HepG2 (cell line): ENCODE measurements at places on chromosomes 5 and 9. TPM values are rescaled to one million over a fixed set of nuclear protein-coding genes. Genes with fewer than 3 reads are reported as not detected.

DNA sequence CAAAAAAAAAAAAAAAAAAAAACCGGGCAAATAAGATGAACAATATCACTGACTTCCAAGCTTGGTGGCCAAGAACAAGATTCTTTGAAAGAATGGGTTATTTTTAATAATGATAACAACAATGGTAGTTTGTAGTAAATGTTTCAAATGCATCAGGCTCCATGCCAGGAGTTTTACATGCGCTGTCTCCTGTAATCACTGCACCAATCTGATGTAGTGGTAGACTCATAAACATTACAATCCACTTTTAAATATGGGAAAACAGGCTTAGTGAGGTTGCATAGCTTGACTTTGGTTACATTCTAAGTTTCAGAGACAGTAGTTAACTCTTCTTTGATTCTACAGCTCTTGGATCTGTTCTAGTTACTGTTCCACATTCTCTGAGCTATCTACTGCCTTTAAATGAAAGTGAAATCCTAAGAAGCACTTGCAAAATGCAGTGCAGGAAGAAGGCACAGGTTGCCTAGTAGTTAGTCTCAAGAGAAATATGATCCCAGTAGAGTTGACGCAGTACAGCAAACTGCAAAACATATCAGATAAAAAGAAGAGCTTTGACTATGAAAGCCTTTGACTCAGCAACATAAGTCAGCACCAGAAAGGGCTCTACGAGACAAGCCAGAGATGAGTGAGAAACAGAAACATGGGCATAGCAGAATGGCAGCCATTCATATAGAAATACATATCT is 62.1 kb downstream of the PDE4D start:
- no peak for DNase-seq

DNA sequence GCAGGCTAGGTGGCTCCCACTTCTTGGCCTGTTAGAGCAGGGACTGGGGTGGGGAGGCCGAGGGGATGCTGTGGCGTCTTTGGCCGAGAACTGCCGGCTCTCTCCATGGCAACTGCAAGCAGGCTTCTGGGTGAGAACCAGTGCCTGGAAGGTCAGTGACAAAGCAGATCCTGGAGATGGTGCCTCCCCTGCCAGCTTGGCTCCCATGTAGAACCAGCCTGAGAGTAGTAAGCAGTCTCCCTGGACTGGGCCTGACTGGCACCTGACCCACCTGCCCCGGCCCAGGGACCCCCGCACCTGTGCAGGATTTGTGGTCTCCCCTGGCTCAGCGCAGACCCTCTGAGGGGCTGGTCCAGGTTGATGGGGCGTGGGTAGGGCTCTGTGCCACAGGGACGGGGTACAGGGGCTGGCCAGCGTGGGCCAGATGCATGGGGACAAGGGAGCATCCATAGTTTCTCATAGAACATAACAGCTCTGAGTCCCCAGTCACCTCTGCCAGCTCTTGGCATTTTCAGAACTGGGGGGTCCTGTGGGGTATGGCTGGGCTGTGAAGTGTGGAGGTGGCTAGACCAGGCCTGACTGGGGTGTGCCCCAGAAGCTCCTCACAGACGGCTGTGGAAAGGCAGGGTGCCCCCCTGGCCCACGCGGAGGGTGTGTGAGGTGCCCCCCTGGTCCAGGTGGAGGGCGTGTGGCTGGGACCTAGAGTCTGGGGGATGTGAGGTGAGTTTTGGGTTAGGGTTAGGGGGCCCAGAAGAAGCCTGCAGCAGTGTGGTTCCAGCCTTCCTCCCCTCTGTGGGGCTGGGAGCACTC is 22.2 kb downstream of the CACNA1B start:
- no peak for DNase-seq

- no peak for DNase-seq
These were observed 57.5 kb upstream of the ICE1 start for GRCh38 chr5:5364932-5365331.

GRCh38 chr9:121485623-121486022 is 14.0 kb downstream of the GGTA1 start:
- DNase-seq = no peak

DNA sequence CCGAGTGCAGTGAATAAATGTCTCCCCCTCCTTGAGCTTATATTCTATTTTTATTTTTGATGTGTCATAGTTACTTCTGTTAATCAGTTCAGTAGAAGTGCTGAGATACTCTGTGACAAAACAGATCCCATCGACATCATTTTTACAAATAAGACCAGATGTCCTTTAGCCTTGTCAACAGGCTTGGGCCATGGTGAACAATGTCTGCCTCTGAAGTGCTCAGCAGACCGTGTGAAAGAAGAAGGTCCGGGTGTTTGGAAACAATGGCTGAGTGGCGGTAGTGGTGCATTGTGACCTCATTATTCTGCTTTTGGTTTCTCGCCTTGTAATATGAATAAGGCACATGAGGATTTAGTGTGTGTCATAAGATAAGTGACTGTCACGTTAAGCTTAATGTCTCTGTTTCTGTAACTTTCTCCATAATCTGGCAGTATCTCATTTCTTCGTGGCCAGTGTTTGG is 71.2 kb downstream of the SYK start:
- DNase-seq = no peak

DNA sequence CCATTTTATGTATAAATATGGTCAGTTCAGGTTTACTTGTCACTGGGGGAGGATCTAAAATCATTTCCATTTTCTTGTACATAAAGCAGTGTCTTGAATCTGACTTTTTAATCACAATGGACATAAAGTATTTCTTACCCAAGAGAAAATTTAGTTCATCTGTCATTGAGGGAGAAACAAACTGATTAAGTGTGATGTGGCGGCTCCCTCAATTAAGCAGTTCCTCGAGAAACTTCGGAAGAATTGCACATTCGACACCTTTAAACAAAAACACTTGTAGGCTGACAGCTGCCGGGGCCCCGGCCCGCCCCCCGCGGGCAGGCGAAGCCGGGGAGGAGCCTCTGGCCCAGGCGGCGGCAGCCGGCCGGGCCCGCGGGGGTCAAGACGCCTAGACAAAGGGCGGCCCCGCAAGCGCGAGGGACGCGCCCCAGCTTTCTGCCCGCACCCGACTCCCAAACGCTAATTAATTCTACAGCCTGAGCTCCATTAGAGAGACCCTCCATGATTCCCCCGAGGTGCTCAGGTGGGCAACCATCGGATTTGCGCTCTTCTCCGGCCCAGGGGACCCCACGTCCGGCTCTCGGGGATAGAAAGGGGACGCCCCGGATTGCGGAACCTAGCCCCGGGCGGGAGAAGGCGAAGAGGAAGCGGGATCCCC is 750 bp downstream of the TRIM36 start:
- DNase-seq = no peak

GRCh38 chr5:157594675-157595459 is 19.3 kb upstream of the ADAM19 start:
- no peak for DNase-seq

DNA sequence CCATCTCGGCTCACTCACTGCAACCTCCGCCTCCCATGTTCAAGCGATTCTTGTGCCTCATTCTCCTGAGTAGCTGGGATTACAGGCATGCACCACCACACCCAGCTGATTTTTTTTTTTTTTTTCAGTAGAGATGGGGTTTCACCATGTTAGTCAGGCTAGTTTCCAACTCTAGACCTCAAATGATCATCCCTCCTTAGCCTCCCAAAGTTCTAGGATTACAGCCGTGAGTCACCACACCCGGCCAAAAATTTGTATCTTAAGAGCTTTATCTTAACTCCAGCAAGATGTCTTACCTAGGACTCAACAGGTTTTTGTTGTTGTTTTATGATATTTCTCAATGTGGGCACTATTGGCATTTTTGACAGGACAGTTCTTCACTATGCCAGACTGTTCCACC is 27.9 kb downstream of the LYRM7 start:
- DNase-seq = no peak

DNA sequence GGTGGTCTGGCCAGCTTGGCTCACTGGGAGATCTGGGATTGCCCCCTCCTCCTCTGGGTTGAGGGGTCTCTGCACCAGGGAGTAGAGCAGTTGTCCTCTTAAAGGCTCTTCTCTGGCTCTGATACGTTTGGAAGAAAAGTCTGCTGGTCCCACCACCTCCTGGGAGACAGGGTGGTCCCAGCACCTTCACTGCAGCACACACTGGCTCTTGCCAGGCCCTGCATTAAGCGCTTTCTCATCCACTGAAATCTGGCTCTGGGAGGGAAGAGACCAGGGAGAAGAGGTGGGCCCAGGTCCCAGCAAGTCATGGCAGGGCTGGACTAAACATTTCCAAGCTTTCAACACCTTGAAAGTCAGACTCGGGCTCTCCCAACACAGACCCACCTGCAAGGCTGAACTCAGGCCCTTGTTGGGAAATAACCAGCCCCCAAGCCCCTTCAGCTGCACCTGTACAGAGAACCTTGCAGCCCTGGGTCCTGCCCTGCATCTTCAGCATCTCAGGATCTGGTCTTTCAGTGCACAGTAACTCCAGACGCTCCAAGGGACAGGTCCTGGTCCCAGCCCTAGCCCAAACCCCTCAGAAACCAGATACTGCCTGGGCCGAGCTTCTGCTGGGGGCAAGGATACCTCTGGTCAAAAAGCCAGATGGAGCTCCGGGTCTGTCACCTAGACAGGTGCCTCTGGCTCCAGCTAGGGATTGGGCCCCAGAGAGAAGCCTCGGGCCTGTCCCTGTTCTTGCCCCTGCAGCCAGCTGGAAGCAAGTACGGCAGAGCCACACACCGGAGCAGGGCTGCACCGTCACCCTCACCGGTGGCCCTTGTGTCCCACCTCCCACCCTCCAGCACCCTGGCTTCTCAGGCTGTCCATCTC is 134.5 kb downstream of the DAB2IP start:
- DNase-seq = no peak

DNA sequence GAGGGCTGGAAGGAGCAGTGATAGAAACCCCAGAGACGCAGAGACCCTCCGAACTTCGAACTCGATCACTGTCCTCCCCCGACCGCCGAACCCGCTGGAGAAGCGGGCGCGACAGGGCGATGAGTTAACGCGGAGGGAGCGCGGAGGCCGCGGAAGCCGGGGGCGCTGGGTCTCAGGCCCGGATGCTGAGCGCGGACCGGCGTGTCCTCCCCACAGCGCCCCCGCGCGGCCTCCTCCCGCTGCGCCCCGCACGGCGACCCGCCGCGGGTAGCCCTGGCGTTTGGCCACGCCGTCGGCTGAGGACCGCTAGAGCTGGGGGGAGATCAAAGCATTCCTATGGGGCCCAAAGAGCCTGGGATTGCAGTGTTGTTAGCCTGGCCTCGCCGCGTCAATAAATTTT is 7.7 kb upstream of the DMRT2 start:
- DNase-seq = no peak

- DNase-seq = no peak
These were observed 47.4 kb downstream of the ABHD17B start for GRCh38 chr9:71863631-71864030.

- DNase-seq = no peak
These were observed 74.1 kb downstream of the HMHB1 start for GRCh38 chr5:143886096-143886495.

GRCh38 chr5:5716665-5717064 is 294.2 kb downstream of the ICE1 start:
- no peak for DNase-seq

- no peak for DNase-seq
These were observed 294.6 kb downstream of the GAS1 start for GRCh38 chr9:86652736-86653135.

DNA sequence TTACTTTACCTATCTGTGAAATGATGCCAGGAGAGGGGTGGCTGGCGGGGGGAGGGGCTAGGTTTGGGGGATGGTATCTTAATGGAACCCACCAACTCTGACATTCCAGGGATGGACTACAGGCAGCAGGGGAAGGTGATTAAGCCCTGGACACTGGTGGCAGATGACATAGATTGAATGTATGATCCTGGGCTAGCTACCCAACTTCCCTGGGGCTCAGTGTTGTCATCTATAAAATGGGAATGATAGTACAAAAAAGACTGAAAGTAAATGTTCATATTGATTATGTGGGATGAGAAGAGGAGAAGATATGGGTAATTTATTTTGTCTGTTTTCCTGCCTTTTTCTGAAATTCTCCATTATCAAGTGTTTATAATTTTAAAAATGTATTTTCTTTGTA is 6.2 kb downstream of the CORO2A start:
- DNase-seq = no peak

DNA sequence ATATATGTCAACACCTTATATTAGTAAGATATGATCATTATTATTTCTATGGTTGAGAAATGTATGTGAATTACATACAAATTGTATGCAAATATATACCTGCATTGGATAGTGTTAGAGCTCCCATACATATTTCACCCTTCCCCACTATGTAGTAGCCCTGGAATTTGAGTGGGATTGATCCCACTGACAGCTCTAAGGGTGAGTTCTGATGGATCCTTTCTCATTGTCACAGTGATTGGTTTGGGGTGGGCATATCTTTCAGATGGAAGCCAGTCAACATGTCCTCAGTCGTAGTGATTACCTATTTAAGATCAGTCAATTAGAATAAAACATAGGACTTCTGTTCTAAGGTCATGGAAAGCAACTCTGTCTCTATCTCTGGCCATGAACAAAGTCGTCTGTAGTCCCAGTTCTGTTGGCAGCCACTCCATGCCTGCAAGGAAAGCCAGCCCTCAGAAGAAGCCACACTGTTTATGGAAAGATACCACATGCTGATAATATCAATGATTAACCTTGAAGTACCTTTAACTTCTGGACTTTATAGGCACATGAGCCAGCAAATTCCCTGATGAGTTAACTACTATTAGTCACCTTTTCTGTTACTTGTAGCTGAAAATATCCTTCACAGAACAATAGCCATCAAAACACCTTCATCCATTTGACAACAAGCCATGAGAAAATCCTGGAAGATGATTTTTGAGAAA is 5.1 kb upstream of the CCDC192 start:
- no peak for DNase-seq

- DNase-seq = no peak
These were observed 30.2 kb upstream of the CATSPER3 start for GRCh38 chr5:134937526-134937925.

- no peak for DNase-seq
These were observed 84.5 kb downstream of the MEGF10 start for GRCh38 chr5:127375124-127375523.

DNA sequence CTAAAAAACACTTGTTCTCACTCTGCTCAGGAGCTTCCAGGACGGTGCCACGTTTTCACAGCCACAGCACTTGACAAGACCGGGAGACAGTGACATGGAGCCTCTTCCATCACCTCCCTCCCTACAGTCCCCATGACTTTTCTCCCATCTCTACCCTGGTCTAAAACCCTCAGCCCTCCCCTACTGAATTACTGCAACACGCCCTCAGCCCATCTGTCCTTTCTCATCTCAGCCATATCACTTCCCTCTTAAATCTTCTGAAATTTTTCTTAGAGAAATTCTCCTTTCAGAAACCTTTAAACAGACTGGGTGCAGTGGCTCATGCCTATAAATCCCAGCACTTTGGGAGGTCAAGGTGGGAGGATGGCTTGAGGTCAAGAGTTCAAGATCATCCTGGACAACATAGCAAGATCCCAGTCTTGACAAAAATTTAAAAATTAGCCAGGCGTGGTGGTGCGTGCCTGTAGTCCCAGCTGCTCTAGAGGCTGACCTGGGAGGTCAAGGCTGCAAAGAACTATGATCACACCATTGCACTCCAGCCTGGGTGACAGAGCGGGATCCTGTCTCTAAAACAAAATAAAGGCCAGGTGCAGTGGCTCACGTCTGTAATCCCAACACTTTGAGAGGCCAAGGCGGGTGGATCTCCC is 125.8 kb downstream of the MYO10 start:
- no peak for DNase-seq

Gene NIPAL4
- total RNA-seq = not detected in 2 replicates

Gene FBXL17
- 5.5 and 7.9 TPM in 2 replicates for total RNA-seq

Gene PRSS3
- not detected in 2 replicates for total RNA-seq

Gene DBH
- not detected in 2 replicates for total RNA-seq

Gene GM2A
- 16.6 and 29.6 TPM in 2 replicates for total RNA-seq

Gene LCN15
- 0.29 and 1.3 TPM in 2 replicates for total RNA-seq

Gene CD274
- total RNA-seq = 0.49 TPM in 1 of 2 replicates, not detected in the other

Gene SLC2A6
- 6.3 and 15.0 TPM in 2 replicates for total RNA-seq

Gene WNK2
- 10.5 and 16.6 TPM in 2 replicates for total RNA-seq

Gene NAIP
- total RNA-seq = 2.1 and 4.7 TPM in 2 replicates
